ENCODE measurements at places on chromosomes 3 and 15. TPM values are rescaled to one million over a fixed set of nuclear protein-coding genes. Genes with fewer than 3 reads are reported as not detected.

DNA sequence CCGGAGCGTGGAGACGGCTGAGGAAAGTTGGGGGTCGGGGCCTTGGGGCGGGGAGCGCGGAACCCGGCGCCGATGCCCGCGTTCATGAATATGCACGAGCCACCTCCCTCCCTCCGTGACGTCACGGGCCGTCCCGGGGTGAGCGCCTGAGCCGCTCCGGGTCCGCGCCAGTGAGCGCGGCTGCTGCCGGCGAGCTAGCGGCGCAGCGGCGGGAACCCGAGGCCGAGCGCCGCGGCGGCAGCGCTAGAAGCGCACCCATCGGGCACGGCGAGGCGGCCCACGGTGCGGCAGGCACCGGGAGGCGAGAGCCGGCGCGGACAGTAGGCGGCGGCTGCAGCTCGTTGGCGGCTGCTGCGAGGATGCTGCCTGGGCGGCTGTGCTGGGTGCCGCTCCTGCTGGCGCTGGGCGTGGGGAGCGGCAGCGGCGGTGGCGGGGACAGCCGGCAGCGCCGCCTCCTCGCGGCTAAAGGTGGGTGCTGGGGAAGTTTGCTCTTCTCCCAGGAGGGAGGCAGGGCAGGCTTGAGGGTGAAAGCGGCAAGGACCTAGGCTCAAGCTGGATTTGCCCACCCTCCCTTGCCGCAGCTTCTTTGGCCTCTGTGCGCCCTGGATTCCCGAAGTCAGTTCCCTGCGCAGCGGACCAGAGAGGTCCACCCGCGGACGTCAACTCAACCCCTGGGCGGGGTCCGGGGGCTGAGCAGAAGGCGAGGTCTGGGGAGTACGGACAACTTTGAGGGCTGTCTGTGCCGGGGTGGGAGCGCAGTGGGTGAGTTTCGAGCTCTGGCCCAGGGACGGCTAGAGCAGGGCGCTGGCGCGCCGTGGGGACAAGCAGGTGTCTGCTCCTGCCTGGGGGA, at the start of gene CLSTN2:
Gene CLSTN2 (plus strand): TSS at position 170 of the 850 bp plus-strand sequence.
- peak; percentile 55 for DNase-seq

DNA sequence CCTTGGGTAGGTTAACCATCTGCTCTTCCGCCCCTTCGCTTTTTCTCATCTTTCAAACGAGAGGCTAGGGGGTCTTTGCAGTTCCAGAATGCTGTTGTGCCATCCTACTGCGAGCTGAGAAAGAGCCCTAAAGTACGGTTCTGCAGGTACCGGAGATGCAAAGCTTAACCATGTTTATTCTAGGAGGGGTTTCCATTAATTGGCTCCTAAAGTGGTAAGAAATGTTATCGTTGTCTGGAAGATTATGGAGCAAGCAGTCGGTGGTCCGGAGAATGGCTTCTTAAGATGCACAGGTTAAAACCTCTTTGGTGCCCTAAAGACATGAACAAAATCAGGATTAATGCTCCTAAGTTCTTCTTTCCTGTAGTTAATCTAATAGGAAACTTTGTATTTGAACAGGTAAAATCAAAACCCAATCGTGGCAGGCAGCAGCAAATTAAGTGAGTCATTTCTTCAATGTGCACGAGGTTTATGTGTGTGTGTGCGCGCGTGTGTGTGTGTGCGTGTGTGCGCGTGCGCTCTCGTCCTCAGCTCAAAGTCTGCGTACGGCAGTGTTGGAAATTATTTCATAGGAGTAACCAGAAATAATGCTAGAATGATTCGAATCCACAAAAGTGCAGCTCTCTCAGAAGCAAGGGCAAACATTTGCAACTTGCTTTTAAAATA, 772 bp downstream of the FAM81A start:
- DNase-seq, result no peak

DNA sequence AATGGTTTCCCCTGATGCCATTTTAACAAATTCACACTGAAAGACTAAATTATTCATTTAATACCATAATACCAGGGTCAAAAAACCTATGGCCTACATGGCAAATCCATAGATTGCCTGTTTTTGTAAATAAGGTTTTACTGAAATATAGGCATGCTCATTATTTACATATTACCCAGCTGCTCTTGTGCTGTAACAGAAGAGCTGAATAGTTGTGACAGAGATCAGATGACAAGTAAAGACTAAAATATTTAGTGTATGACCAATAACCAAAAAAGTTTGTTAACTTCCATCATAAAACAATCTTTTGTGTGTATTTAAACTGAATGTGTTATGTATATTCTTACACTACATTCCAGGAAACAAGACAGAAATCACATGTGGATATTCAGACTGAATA, 60.2 kb downstream of the DENND4A start:
- DNase-seq, result no peak

DNA sequence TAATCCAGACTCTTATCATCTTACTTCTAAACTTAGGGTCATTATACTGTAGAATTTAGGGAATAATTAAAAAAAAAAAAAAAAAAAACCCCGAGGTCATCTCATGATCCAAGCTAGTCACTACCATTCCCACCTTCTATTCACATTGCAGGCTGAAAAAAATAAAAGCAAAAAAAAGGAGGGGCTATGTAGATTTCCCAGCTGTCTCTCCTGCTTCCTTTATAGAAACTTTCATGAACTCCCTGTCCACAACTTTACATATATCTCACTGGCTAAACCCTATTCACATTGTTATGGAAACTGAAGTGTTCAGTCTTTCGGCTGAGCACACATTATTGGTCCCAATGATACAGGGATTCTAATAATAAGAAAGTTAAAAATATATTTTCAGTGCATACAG, 156.2 kb upstream of the TP63 start:
- DNase-seq, result no peak

- DNase-seq, result no peak
Measured at GRCh38 chr15:62517541-62517940, 352.5 kb upstream of the C2CD4B start.

Gene SLC28A1
- 0.24 TPM for polyA plus RNA-seq

Gene WDR5B
- 10.8 TPM for polyA plus RNA-seq

GRCh38 chr15:68578980-68579935, at the start of gene CORO2B:
TSS of gene CORO2B (plus strand) at chr15:68578993. CDS start at chr15:68579263, 270 bp downstream.
- DNase-seq, result peak; percentile 51

Gene NAALADL2
- 8.4 TPM for polyA plus RNA-seq

DNA sequence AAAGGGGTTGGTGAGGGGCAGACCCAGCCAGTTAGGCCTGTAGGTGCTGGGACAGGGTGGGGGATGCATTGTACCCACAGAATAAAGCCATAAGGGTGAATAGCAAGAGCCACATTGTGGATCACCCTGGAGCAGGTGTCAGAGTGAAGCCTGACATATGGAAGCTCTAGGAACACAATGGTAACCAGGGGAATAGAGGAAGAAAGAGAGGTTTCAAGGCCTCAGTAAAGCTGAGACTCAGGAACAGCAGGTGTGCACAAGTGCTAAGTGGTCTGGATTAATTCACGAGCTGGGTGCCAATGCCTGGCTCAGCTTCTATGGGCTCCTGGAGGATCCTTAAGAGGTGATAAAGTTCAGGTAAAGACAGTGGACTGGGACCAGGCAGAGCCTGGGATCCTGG, 323.7 kb upstream of the CTNNB1 start:
- DNase-seq, result no peak

GRCh38 chr3:149726716-149727407, 25.4 kb downstream of the COMMD2 start:
- no peak for DNase-seq

- no peak for DNase-seq
Measured at GRCh38 chr3:193207290-193208273, 33.4 kb upstream of the PLAAT1 start.

DNA sequence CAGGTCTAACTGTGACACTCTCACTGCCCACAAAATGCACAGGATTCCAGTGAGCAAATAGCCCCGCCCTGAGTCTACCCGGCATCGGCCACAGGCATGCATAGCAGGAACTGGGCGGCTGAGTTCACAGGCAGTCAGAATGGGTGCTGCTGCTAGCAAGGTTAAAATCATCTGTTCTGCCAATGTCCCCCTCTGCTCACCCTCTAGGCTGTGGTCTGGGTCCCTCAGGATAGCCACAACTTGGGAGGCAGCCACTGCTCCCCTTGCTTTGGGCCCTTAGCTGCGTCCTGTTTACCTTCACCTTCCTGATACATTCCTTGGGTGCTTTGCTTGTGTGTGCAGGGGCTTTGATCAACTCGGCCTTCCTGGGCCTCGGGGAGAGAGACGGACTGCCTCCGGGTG, 232.9 kb upstream of the RGMA start:
- no peak for DNase-seq

DNA sequence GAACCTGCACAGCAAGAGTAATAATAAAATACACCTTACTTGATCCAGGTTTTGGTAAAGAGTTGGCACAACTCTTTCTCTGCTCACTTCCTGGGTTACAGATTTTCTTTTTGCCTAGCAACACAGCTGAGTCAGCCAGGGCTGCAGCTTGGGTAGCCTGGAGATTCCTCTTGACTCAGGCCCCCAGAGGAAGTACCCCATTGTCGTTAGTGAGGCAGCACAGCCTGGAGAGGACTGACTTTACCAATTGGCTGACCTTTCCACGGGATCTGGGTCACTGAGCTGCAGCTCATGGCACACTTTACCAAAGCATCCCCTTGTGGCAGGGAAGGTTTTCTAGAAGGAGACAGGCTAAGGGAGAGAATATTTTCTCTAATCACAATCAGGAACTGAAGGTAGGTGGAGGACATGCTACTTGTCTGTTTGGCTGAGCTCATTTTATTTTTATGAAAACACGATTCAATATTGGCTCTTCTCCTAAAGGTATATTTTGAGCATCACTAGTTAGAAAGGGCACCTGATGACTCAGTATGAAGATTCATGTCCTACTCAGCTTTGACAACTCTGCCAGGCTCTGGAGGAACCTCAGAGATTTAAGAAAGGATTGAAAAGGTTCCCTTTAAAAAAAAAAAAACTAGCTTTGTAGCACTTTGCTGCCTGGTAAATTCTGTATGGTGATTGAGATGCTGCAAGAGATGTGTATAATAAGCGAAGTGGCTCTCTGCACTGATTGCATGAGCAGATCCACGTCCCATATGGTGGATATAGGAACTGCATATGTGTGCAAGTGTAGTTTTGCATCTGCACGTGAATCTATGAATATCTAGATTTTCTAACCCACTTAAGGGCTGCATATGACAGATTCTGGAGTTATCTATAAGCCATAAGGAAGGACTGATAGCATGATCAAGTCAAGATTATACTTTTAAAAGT, 124.8 kb downstream of the CHDH start:
- no peak for DNase-seq

DNA sequence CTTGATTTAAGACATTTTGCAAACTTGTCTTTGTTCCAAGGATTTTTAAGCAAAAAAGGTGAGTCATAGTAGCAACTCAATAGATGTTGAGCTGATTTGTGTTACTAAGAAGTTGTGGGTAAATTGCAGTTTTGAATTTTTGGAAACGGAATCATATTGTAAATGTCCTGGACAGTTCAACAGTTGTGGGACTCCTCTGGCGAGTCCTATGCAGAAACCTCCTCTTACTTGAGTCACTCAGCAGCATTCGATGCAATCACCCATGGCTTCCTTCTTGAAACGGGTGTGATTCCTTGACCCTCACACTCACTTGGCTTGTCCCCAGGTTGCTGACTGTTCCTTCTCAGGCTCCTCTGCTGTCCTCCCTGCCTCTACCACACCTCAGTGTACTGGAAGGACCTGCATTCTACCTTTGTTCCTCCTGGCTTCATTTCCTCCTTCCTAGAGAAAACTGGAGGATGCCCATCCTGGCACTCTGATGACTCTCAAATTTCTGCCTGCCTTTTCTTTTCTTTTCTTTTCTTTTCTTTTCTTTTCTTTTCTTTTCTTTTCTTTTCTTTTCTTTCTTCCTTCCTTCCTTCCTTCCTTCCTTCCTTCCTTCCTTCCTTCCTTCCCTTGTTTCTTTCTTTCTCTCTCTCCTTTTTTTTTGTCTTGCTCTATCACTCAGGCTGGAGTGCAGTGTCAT, 52.8 kb upstream of the DGKG start:
- no peak for DNase-seq

DNA sequence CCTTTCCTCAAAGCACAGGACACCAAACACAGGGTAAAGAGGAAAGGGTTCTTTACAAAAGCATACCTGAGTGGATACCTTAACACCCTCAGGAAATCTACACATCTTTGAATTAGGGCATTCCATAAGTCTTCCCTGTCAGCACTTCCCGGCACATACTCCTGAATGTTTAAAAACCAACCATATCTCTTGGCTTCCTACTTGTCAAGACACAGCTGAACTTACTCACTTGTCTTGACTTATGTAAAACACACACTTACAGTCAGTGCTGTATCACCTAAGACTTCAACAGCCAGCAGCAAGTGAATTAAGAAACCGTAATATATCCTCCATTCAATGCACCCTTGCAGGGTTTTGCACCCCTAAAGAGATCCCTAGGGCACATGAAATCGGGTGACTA, 17.5 kb downstream of the IL1RAP start:
- no peak for DNase-seq

Gene FMN1
- polyA plus RNA-seq, result 3.1 TPM

GRCh38 chr3:152058856-152059255, 185.4 kb downstream of the SUCNR1 start:
- DNase-seq, result no peak

- DNase-seq, result no peak
Measured at GRCh38 chr3:109384164-109384563, 46.8 kb upstream of the DPPA4 start.

GRCh38 chr3:173065543-173065981, 75.5 kb downstream of the SPATA16 start:
- DNase-seq, result peak; percentile 37

Gene ARNT2
- polyA plus RNA-seq, result 34.2 TPM

DNA sequence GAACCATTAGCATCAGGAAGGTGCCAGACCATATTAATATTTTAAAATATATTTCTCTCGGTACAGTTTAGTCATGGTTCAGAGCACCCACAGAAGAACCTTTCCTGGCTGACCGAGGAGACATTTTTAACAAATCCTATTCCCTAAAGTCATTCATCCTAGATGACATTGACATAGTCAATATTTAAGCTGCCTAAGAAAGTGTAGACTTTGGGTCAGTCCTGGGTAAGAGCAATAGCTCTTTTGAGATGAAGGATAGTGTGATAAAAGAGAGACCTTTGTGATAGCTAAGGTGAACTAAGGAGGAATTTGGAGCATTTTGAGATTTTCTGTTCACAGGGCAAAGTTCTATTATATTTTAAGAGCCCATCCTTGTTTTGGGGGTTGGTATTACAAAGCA, 47.5 kb downstream of the ZNF609 start:
- no peak for DNase-seq

- no peak for DNase-seq
Measured at GRCh38 chr15:66133247-66133885, 120.2 kb downstream of the MEGF11 start.

Gene PDE12
- 10.7 TPM for polyA plus RNA-seq

GRCh38 chr3:7146529-7146928, 285.6 kb downstream of the GRM7 start:
- DNase-seq, result no peak

GRCh38 chr3:69385723-69386555, at the start of gene FRMD4B:
TSS of gene FRMD4B (minus strand) at chr3:69386088. CDS start at chr3:69385989, 99 bp downstream.
- DNase-seq, result no peak

Gene CRTAP
- 265 TPM for polyA plus RNA-seq

- DNase-seq, result no peak
Measured at GRCh38 chr3:175518459-175518858, 659.3 kb downstream of the NAALADL2 start.

Data from right lung (tissue), 10 donors.